Stimulated activated CD8-positive, alpha-beta memory T cell treated with anti-CD3 and anti-CD28 coated beads, Interleukin-7, amount 100 ng/mL, for 1 hour (primary cell): ENCODE measurements at places on chromosomes 6 and 20.

DNA sequence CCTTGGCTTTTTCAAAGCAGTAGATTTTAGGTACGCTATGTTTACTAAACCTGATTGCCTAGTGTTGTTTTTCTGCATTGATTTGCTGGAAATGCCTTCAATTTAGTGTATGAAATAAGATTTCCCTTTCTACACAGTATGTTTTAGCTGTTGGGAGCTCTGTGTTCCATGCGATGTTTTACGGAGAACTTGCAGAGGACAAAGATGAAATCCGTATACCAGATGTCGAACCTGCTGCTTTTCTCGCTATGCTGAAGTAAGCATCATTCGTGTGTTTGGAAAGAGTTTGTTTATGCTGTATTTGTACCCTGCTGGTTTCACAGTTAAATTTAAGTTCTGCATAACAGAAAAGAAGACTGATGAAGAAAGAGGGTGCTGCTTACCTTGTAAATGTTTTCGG lies 1.9 kb downstream of the BTBD3 start:
- no peak for DNase-seq

GRCh38 chr6:32815115-32815514 lies 1.7 kb downstream of the HLA-DOB start:
- no peak for DNase-seq

- DNase-seq = no peak
Measured at GRCh38 chr6:75947935-75948334, 124.5 kb downstream of the IMPG1 start.

- DNase-seq = no peak
Measured at GRCh38 chr6:170028629-170029345, 262.1 kb downstream of the DLL1 start.

DNA sequence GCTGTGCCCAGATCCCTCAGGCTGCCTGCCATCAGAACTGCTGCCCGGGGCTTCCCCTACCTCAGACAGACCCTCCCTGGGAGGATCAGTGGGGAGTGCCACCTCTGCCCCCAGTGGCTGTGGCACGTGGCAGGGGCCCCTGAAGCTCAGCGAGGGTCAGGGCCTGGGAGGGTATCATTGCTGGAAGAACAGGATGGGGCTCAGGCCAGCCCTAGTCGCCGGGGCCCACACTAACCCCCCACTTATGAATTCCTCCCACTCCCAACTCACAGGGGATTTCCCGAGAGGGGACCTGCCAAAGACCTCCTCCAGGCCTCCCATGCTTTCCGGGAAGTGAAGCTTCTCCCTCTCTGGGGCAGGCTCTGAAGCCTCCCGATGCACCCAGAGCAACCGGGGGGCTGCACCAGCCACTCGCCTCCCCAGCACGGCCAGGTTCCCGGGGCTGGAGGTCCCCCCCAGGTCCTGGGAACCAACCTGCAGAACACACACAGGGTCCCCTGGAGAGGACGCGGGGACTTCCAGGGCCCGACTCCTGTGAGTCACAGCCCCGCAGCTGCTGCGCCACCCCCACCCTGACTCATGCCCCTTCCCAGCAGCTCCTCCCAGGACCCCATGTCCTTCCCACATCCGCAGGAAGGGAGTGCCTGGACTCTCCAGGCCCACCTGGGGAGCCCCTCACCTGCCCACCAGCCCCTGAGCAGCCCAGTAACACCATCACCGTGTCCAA lies 2.5 kb downstream of the TNFRSF6B start:
- DNase-seq = no peak
